ENCODE measurements at places on chromosomes 6 and 20. TPM values are rescaled to one million over a fixed set of nuclear protein-coding genes. Genes with fewer than 3 reads are reported as not detected.
A peak's percentile ranks its signal among the peaks of the same experiment; 100 is the strongest.

CST7 gene
- 1.4 TPM for polyA plus RNA-seq

EPPIN gene
- not detected for polyA plus RNA-seq

ADGB gene
- polyA plus RNA-seq = not detected

SLC2A10 gene
- 3.7 TPM for polyA plus RNA-seq

MEP1A gene
- polyA plus RNA-seq = 0.13 TPM

- DNase-seq = peak; percentile 54
These were observed 336.6 kb downstream of the CDH4 start for GRCh38 chr20:61588411-61589385.

- no peak for DNase-seq
These were observed 39.7 kb downstream of the AGPAT4 start for GRCh38 chr6:161233986-161234661.

- DNase-seq = no peak
These were observed 45.9 kb downstream of the CD164 start for GRCh38 chr6:109336221-109336961.

DNA sequence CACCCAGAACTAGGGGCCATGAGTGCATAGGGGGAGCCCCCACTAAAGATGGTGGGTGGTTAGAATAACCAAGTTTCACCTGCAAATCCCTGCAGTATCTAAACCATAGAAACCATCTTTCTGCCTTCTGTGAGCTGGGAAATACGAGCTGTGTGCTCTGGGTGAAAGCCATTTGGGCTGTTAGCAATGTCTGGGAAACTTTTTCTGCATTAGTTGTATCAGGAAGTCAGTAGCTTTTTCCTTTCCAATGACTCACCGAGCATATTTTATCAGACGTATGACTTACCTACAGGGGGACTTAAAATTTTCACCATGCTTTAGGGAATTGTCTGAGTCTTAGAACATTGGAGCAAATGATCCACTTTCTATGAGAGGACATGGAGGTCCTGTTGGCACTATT lies 584.0 kb downstream of the QKI start:
- DNase-seq = no peak

DNA sequence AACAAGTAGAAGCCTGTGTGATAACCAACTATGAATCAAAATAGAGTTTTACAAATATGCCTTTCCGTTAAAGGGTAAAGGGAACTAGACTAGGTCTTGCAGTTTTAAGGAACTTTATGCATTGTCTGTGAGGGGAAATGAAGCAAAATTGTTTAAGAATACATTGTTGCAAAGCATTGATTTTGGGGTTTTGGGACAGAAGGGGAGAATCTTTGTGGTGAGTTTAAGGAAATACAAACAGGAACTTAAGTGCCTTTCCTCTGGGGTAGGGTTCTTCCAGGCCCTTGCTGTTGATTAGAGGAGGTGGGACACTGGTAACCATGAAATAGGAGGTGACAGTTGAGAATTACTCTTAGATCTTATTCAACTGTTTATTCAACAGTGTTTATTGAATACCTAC lies 4.7 kb downstream of the MAPK14 start:
- DNase-seq = no peak

Data from kidney (tissue), 22 donors.